Stimulated activated CD8-positive, alpha-beta memory T cell treated with anti-CD3 and anti-CD28 coated beads, Interleukin-15, amount 100 ng/mL, for 1 hour (primary cell): ENCODE measurements at places on chromosomes 11 and 22.

- DNase-seq: no peak
Measured at GRCh38 chr11:130580372-130580771, 131.9 kb downstream of the ADAMTS15 start.

DNA sequence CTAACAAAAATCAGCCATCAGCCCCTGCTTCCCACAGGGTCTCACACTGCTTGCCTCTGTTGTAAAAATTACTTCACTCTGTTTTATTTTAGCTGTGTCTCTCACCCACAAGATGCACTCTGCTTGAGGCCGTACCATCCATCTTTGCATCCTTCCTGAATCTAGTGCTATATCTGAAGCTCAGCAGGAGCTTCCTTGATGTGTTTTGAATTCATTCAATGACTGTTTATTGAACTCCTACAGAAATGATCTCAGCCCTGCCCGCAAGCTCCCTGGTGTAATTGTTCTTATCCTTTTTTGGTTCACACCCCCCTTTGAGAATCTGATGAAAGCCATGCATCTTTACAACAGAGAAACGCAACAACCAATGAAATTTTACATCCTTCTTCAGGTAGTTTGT lies 310.2 kb upstream of the ZC3H12C start:
- DNase-seq: no peak

DNA sequence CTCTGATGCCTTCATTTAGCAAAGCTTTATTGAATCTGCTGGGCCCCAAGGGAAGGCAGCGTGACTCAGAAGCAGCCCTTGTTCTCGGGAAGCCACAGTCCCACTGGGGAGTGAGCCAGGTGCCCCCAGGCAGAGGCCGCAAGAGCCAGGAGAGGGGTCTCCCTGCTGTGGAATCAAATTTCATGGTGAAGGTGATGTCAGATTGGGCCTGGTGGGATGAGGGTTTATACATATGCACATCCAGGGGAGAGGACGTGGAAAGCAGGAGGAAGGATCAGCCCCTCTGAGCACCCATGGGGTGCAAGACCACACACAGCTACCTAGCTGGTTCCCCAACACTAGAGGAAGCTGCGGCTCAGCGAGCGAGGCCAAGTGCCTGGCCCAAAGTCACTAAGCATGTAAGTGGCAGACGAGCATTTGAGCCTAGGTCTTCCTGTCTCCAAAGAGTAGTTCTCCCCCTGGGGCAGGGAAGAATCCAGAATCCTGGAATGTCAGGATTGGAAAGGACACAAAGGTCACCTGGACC lies 2.0 kb downstream of the SYNGR1 start:
- DNase-seq: no peak

DNA sequence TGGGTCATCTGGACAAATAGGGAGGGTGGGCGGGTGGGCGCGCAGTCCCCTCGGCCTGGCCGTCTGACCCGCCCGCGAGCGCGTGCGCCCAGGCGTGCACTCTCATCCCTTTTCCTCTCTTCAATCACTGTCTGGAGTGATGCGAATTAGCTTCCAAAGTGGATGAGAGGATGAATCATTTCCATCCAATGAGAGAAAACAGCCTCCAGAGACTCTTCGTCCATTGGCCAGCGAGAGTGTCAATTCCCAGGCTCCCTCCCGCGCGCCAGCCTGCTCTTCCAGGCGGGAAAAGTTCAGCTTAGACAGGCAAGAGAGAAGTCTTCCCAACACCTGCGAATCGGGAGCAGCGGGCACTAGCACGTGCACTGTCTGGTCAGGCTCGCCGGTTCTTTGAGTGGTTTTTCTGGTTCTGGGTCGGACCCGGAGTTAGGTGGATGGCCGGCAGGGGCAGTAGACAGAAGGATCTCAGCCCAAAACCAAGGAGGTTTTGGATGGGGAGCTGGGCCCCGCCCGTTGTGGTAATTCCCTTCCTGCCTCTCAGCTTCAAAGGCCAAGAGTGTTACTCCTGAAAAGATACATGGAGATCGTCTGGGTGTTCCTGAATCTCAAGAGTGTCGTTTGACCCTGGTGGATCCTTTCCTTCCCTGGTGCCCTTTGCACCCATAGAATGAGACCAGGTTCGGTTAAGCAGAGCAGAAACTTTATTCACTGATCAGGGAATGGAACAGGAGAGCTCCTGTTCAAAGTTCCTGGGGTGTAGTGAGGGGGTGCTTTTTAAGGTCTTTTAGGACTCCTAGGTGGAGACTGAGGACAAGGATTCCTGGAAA lies 33.4 kb upstream of the GLYATL1 start:
- DNase-seq: no peak

DNA sequence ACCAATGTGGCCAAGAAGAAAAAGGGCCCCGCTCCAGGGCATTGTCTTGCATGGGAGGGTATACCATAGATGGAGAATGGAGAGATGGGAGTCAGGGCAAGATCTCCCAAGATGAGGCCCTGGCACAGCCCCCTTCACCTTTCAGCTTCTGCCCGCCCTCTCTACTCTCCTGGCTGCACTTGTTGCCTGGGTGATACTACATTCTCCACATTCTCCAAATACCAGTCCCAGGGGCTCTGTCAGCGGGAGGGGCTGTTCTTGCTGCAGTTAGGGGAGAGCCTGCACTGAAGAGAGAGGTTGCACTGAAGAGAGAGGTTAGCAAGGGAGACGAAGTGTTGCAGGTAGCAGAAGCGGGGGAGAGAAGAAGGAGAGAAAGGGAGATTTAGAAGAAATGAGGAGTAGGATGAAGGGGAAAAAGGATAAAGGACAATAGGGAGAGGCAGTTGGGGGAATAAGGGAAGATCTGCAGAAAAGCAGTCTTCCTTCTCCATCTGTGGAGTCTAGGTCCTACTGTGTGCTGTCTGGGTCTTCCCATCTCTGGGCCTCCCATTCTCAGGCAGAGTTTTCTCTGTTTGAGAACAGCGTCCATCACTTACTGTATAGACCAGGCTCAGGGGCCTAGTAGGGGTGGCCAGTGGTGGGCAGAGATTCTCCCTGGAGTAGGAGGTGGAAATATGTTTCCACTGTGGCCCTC lies 8.0 kb downstream of the PHLDB1 start:
- DNase-seq: no peak
